ENCODE measurements at places on chromosomes 5 and 9. TPM values are rescaled to one million over a fixed set of nuclear protein-coding genes. Genes with fewer than 3 reads are reported as not detected.

The PPP1R26 gene
- 6.7 TPM for total RNA-seq

- peaks cover 11% of the 10 kb centered on the region for H3K4me1 ChIP-seq
- no peaks in the 10 kb centered on the region for H3K36me3 ChIP-seq
- no peak within 1 kb of the TSS for H3K4me3 ChIP-seq
- DNase-seq, result no peak
- H3K27ac ChIP-seq, result no peak within 1 kb of the TSS
Observed at GRCh38 chr9:92535940-92536850, at the start of gene ECM2. TSS of gene ECM2 (minus strand) at chr9:92535990. CDS start at chr9:92522866, 13,124 bp downstream.

GRCh38 chr9:14079440-14079839, 234.5 kb downstream of the NFIB start:
- H3K4me1 ChIP-seq, result no peaks in the 10 kb centered on the region
- no peaks in the 10 kb centered on the region for H3K27me3 ChIP-seq
- no peak overlapping the region for H3K27ac ChIP-seq
- no peak for DNase-seq
- H3K4me3 ChIP-seq, result no peak overlapping the region

- no peak overlapping the region for H3K4me3 ChIP-seq
- no peak overlapping the region for H3K27ac ChIP-seq
- H3K36me3 ChIP-seq, result no peaks in the 10 kb centered on the region
- no peaks in the 10 kb centered on the region for H3K4me1 ChIP-seq
Observed at GRCh38 chr9:88498880-88499279, 36.1 kb upstream of the NXNL2 start.

DNA sequence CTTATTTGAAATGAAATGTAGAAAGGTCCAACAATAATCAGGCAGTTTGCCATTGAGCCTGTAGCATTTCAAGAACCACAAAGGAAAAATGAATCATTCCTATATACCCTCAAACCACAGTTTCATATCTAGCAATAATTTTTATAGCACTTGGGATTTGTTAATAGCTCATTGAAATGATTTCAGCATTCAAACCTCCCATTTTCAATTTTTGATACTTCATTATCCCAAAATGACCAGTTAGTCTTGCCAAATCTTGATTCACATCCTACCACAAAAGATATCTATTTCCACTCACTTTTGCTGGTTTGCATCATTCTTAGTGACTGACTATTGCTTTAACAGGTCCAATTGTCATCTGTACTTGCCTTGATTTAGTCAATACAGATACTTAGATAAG, 790.1 kb downstream of the TLE1 start:
- no peaks in the 10 kb centered on the region for H3K27me3 ChIP-seq
- H3K4me1 ChIP-seq, result no peaks in the 10 kb centered on the region
- no peak overlapping the region for H3K27ac ChIP-seq
- no peaks in the 10 kb centered on the region for H3K36me3 ChIP-seq
- no peak overlapping the region for H3K4me3 ChIP-seq

GRCh38 chr9:130470269-130470668, 25.5 kb downstream of the ASS1 start:
- no peak overlapping the region for H3K4me3 ChIP-seq
- no peaks in the 10 kb centered on the region for H3K4me1 ChIP-seq
- H3K27ac ChIP-seq, result no peak overlapping the region
- H3K36me3 ChIP-seq, result no peaks in the 10 kb centered on the region
- H3K27me3 ChIP-seq, result peaks cover 42% of the 10 kb centered on the region
- no peak for DNase-seq

DNA sequence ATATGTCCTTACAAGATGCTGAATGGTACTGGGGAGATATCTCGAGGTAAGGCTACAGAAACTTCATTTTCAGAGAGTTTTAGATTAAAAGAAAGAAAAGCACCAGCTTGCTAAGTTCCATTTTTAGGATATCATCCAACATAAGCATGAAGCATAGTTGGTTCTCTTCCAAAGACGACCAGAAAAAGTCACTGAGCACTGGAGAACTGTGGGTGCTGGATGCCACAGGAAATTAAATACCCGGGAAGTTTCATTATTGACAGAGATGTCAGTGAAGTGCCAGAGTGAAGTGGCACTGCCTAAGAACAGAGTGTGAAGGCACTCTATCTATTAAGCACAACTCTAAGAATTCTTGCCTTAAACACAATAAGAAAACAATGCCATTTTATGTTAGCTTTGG, 76.8 kb downstream of the PIK3R1 start:
- peaks cover 57% of the 10 kb centered on the region for H3K36me3 ChIP-seq
- no peaks in the 10 kb centered on the region for H3K27me3 ChIP-seq
- DNase-seq, result no peak
- no peak overlapping the region for H3K4me3 ChIP-seq

DNA sequence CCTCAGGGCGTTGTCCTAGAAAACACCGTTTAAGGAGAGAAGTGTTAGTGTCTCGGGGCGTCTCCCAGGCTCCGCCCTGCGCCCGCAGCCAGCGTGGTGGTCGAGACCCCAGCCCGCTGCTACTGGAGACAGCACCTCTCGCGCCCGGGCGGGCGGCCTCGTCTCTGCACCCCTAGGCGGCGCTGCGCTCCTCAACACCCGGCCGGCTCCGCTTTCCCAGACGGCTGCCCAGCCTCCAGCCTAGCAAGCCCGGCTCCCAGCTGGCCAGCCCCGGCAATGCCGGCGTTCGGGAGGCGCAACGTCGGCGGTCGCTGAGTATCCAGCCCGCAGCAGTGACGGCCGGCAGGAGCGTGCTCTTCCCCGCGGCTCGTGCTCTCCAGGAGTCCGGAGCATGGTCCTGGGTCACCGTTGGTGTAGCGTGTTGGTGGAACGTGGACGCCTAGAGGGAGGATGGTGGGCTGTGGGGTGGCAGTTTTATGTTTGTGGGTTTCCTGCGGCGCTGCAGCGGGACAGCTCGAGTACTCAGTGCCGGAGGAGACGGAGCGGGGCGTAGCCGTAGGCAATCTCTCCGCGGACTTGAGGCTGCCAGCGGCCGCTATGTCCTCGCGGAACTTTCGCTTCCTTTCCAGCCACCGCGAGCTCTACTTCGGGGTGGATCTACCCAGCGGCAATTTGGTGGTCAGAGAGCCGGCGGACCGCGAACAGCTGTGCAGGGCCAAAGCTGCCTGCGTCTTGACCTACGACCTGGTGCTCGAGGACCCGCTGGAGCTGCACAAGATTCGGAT, 536 bp downstream of the PCDHAC1 start:
- H3K4me1 ChIP-seq, result peaks cover 4% of the 10 kb centered on the region
- H3K27ac ChIP-seq, result no peak overlapping the region
- no peak for DNase-seq
- H3K27me3 ChIP-seq, result peaks cover 42% of the 10 kb centered on the region
- no peaks in the 10 kb centered on the region for H3K36me3 ChIP-seq

Data from activated B cell treated with CpG ODN at 0.5 μM for 24 hours (primary cell).